ENCODE measurements at places on chromosomes 1 and 21.

DNA sequence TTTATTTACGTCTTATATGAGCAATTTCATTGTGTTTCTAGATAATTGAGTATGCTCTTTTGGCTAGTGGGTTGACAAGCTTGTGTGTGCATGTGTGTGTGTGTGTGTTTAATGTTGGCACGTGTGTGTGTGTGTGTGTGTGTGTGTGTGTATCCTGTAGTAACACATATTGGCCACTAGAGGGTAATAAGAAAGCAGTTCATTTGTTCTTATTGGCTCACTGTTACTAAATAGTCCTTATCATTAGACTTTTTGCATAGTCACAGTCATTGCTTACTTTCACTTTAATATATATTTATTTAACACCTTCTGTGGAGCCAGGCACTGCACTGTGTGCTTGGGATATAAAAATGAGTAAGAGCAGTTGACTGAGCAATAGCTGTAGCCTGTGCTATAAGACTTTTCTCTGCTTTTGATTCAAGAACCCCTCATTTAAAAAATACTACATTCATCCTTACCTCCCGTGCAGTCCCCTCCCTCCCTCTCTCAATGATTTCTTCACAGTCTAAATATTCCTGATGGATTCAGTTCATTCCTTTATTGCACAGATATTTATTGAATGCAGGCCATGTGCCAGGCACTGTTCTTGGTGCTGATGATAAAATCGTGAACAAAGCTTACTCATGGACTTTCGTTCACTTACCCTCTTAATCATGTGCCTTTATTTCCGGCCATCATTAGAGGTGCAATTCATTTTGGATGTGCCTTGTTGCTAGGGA is 96.7 kb downstream of the DYRK1A start:
- DNase-seq, result peak; percentile 34

GRCh38 chr1:228735871-228736586 is 750 bp downstream of the RHOU start:
- peak; percentile 64 for DNase-seq

DNA sequence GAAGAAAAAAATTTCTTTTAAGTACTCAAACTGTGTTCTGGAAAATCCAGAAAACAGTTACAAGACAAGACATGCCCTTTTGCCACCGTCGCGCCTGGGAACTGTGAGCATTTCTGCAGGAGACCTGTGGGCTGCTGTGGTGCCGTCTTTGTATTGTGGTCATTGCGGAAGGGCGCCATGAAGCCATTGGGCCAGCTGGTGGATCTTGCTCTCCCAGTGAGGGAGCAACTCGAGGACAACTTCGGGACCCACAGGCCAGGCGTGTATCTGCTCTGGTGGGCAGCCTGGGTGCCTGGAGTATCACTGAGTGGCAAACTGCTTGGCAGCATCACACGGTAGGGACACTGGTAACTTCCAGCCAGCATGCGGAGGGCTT is 3.8 kb upstream of the THEMIS2 start:
- peak; percentile 10 for DNase-seq

- no peak for DNase-seq
Measured at GRCh38 chr21:17441370-17441769, 71.5 kb upstream of the CXADR start.

DNA sequence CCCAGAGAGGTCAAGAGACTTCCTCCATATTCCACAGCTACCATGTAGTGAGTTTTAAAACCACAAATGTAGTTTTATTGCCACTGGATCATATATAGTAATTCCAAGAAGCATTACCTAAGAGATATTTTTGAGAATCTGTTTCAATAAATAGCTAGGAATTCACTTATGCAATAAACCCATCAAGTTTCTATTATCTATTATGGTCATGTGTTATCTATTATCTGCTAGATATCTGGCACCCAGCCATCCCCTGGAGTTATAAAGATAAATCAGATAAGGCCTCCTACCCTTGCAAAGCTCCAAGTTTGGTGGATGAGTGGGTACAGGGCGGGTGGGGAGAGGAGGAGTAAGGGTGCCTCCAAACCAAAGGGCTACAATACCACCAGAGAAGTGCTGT is 10.3 kb upstream of the VWA5B1 start:
- no peak for DNase-seq

DNA sequence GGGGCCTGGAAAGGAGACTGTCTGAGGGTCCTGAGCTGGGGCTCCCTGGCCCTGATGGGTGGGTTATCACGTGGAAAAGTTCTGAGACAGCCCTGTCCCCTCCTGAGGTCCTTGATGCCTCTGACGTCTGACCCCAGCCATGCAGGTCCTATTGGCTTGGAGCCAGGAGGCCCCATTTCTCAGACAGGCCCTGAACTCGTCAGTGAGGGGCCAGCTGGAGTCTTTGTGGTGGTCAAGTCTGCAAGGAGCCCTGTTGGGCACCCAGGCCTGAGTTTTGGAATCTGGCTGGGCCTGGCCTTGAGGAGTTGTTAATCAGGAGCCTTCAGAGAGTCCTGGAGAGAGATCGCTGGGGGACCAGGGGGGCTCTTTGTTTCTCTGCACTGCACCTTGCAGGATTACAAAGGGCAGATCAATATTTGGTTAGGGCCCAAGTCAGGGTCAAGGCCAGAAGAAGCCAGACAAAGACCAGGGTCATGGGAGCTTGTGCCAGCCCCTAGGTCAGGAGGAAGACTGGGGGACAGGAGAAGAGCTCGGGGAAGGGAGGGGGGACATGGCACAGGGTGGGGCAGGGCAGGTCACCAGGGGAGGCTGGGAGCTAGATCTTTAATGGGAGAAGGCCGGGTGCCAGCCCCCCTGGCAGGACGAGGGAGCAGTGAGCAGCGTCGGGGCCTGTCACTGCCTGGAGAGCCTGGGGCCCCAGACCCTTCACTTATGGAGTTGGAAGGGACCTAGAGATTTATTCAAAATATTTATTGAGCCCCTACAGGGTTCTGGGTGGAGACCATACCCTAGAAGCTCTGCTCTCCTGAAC is 83.2 kb downstream of the PTPRU start:
- DNase-seq, result no peak

DNA sequence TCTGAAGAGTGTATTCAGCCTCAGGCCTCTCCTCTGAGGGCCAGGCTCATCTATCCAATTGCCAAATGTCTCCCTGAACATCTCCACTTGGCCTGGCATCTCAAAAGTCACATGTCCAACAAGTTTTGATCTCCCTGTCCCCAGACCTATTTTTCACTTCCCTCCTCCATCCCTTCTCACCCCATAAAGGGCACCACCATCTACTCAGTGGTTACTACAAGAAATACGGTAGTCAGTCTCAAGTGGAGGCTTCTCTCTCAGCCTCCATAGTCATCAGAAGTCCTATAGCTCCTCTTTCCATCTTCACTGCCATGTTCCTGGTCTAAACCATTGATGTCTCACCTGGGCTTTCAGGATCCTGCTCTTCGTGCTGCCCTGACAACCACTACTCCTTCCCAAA is 82.5 kb upstream of the EDN2 start:
- no peak for DNase-seq

DNA sequence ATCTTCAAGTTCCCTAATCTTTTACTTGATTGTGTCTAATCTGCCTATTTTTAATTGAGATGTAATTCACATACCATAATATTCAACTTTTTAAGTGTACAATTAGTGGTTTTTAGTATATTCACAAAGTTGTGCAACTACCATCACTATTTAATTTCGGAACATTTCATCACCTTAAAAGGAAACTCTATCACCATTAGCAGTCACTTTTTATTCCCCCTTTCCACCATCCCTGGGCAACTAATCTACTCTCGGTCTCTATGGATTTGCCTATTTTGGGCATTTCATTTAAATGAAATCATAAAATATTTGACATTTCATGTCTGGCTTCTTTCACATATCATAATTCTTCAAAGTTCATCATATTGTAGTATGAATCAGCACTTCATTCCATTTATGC is 30.6 kb upstream of the HYI start:
- DNase-seq, result no peak

DNA sequence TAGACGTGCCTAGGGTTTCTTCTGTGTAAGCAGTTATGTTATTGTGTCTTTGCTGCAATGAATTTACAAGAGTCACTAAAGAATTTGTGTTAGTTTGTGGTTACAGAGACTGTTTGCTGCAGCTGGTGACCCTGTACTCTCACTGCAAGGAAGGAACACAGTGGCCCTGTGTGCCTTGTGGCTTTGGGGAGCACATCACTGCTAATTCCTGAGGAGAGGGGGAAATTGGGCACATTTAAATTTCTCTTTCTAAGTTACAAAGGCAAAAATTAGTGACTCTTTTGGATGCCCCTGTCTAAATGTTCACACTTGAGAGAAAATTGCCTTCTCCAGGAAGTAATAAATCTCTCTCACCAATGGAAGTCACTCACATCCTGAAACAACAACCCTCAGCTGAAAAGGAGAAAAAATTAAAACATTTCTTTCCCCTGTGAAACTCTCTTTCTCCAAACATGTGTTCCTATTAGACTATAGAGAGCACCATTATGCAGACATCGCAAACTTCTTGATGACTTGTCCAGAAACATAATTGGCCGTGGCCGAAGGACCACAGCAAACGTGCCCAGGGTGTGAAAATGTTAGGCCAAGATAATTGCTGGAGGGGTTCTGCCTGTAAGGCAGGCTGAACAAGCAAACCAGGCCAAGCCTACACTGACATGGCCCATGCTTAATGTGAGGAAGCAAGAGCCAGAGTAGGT is 32.3 kb upstream of the SPAG17 start:
- no peak for DNase-seq

GRCh38 chr1:246091477-246091876 is 415.6 kb downstream of the SMYD3 start:
- no peak for DNase-seq

DNA sequence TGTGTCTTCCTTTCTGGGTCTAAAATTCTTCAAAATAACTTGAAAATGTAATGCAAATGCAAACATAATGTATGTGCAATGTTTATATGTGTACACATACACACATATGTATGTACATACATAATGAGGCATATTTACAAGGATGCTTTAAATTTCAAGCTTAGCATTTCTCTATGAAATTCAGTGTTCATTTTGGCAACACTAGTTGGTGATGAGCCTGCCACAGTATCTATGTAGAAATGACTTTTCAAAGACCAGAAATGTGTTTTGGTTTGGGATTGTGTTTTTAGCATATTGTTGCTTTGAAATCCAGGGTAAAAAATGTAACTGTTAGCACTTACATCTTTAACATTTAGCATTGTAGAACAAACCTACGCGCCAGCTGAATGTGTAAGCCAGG is 10.1 kb downstream of the GABPA start:
- DNase-seq, result no peak

DNA sequence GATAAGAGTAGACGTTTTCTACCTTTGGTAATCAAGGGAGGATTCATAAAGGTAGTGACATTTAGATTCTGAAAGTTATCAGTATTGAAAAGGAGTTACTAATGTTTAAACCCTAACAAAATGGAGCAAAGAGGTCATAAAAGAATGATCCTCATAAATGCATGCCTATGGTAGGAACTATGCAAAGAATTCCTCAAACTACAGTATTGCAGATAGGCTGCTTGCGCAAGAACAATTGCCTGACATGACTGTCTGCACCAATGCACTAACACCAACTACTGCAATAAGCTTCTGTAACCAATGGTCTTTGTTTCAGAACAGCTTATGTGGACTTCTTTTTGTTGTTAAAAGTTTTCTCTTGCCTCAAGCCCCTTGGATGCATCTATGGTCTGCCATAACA is 597.3 kb upstream of the ADGRL4 start:
- DNase-seq, result no peak

GRCh38 chr1:226712742-226713419 is 26.2 kb downstream of the ITPKB start:
- no peak for DNase-seq

DNA sequence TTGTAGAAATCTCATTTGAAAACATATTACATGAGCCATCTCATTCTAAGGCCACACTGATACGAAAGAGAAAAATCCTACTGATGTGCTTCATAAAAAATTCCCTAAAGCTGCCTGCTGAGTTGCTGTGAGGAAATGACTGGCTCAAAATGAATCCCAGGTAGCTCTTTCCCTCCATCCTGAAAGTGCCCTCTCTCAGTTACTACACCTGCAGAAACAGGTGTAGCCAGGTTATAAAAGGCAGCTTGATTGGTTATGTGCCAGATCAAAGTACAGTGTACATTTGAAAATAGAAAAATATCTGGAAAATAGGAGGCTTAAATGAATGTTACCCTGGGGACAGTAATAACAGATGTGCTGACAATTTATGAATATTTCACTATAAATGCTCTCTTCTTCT is 833.4 kb upstream of the ADGRL4 start:
- no peak for DNase-seq

GRCh38 chr1:63835128-63835527 is 61.3 kb downstream of the ROR1 start:
- DNase-seq, result no peak

DNA sequence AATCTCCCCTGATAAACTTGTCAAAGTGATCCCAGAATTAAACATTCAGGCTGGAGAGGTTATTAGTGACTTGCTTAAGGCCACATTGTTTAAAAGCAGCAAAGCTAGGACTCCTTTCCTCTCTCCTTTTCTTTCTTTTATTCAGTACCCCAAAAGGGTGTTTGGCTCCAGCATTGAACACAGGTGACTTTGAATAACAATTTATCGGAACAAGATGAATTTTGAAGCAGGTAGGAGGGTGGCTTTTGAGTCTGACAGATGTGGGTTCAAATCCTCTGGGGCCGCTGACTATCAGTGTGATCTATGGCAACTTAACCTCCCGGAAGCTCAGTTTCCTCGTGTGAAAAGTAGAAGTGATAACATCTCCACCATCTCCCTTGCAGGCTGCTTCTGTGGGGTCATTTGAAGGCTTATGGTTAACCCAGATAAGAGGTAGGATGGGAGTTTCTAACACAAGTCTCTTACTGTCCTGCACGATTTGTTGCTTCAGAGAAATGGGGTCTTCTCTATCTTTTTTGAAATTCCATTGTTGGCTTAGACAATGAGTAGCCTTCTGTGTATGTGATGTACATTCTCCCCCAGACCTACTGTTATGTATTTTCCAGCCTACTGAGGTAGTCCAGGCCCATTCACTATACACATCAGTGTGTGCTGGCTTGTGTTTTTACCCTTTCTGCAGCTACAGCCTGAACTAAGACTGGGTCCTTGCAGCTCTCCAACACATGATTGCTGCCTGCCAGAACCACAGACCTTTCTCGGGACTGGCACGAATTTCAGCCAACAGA is 29.0 kb downstream of the JUN start:
- no peak for DNase-seq

DNA sequence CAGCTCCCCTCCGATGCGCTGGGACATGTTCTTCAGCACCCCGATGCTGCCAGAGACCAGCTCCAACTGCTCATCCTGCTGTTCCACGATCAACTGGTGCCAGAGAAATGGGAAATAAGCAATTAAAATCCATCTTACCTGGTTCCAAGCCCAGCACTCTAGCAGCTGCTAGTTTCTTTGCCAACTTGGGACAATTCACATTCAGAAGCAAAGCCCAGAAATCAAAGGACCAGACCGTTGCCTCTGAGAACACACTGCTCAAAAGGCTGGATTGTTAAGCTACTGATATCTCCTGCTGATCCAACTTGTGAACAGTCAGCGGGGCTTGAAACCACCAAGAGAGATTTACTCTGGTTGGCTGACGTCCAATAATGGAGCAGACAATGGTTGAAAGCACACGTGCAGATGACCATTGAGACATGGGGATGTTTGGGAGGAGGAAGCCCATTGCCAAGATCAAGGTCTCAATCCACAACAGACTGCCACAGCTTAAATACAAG is 34.4 kb downstream of the STX6 start:
- DNase-seq, result no peak
